ENCODE measurements at places on chromosomes 16 and 17. TPM values are rescaled to one million over a fixed set of nuclear protein-coding genes. Genes with fewer than 3 reads are reported as not detected.

Gene HOXB8
- not detected for total RNA-seq

DNA sequence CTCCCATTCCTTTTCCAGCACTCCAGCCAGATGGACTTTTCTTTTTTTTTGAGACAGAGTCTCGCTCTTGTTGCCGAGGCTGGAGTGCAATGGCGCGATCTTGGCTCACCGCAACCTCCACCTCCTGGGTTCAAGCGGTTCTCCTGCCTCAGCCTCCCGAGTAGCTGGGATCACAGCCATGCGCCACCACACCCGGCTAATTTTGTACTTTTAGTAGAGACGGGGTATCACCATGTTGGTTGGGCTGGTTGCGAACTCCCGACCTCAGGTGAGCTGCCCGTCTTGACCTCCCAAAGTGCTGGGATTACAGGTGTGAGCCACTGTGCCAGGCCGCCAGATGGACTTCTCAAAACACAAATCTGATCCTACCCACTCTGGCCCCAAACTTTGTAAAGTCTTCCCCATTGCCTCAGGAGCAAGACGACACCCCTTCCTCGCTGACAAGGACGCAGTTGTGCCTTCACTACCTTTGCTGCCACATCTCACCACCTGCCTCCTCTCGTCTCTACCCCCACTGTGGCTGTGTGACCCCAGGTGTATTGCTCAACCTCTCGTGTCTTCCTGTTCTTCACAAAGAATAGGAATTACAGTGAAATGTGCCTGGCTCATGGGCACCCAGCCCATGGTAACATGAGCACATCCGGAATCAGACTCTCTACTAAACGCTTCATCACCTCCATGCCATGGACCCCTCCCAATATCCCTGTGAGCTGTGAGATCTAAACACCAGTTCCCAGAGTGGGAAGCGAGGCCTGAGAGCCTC lies 3.7 kb upstream of the BANP start:
- ATAC-seq, result no peak

GRCh38 chr16:47888142-47888541 lies 267.7 kb downstream of the ABCC12 start:
- no peak for ATAC-seq

DNA sequence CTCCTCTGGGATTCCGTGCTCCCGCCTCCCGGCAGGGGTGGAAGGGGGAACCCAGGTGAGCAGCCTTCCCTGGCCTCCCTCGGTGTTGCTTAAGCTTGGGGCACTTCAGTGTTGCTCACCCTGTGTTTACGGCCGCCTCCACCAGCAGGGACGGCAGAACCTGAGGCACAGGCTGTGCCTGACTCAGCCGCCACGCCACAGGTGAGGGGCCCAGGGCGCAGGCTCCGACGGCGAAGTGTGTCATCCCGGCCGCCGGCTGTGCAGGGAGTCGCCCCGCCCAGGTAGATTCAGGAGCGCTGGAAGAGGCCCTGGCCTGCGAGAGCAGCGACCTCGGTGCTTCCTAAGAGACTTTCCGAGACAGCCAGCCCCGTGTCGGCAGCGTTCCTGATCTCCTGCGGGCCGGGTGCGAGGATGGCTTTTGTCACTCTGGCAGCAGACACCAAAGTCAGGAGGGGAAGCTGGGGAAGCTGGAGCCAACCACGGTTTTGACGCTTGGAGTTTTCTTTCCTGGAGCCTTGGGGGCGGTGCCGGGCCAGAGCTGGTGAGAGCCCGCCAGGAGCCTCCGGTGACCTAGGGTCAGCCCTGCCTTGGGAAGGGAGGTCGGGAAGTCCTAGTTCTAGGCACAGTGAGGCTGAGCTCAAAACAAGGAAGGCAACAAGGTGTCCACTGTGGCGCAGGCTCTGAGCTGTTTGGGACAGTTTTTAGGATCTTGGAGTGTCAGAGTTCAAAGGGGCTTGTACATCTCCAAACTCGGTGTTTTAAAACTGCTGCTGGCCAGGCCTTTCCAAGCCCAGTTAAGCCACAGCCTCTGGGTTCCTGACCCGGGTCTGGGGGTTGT lies 2.1 kb downstream of the GSE1 start:
- peak; percentile 69 for ATAC-seq

GRCh38 chr16:29694384-29695195 lies 15.6 kb downstream of the QPRT start:
- ATAC-seq, result no peak

- ATAC-seq, result peak; percentile 78
Observed at GRCh38 chr17:19533718-19534561, at the start of gene SLC47A1. SLC47A1 (plus strand) TSS chr17:19533854; CDS start chr17:19533940, 86 bp downstream.

- no peak for ATAC-seq
Observed at GRCh38 chr17:7636163-7636562, 6.2 kb downstream of the SHBG start.
